ENCODE measurements at places on chromosomes 13 and 19. TPM values are rescaled to one million over a fixed set of nuclear protein-coding genes. Genes with fewer than 3 reads are reported as not detected.

The GADD45GIP1 gene
- total RNA-seq = 42.7 TPM

The PEG3 gene
- total RNA-seq = not detected

The GIPR gene
- 4.6 TPM for total RNA-seq

The SPACA7 gene
- not detected for total RNA-seq

The LTBP4 gene
- total RNA-seq = 30.8 TPM

The ARL11 gene
- total RNA-seq = not detected

The TMEM238 gene
- 18.1 TPM for total RNA-seq

- peaks cover 11% of the 10 kb centered on the region for H3K36me3 ChIP-seq
- peaks cover 9% of the 10 kb centered on the region for H3K4me1 ChIP-seq
- H3K4me3 ChIP-seq = no peak overlapping the region
- no peak for DNase-seq
Measured at GRCh38 chr19:43735957-43736356, 18.8 kb downstream of the SMG9 start.

DNA sequence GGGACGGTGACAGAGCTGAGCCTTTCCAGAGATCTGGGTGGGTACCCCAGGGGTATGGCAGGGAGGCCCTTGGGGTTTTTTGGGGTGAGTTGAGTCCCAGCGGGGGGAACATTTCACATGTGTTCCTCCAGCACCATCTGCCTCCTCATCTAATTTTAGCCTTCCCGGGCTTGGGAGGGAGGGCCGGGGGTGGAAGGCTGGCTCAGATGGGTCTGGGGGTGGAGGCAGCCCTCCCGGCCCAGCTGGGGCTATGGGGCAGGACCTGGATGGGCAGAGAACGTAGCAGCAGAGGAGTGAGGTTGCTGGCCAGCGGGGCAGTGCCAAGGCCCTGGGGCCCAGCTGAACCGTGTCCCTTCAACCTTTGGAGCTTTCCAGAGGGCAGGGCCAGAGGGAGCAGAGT, 23.5 kb downstream of the ADGRL1 start:
- H3K36me3 ChIP-seq = no peaks in the 10 kb centered on the region
- H3K4me3 ChIP-seq = no peak overlapping the region
- H3K27me3 ChIP-seq = no peaks in the 10 kb centered on the region
- no peak for DNase-seq

DNA sequence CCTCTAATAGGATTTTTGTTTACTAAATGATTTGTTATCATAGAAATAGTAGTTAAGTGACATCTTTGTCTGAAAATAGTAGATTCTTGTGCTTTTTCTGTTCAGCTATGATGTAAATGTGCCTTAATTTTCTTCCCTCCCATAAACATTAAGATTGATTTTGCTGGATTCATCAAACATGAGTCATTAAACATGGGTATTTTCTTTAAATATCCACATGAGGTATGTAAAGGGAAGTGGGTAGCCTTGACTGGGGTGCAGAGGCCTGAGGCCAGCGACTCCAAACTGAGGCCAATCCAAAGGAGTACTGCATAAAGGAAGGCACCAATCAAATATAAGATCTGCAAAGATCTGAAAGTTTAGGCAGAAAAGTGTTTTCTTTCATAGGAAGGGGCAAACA, 3.7 kb downstream of the ZNF136 start:
- no peaks in the 10 kb centered on the region for H3K27me3 ChIP-seq
- no peak overlapping the region for H3K27ac ChIP-seq
- no peak overlapping the region for H3K4me3 ChIP-seq
- no peaks in the 10 kb centered on the region for H3K36me3 ChIP-seq
- DNase-seq = no peak

GRCh38 chr19:48043675-48044258, at the start of gene CABP5:
TSS of gene CABP5 (minus strand) at chr19:48044079. CDS start at chr19:48043922, 157 bp downstream.
- H3K27me3 ChIP-seq = no peaks in the 10 kb centered on the region
- H3K4me3 ChIP-seq = no peak within 1 kb of the TSS

DNA sequence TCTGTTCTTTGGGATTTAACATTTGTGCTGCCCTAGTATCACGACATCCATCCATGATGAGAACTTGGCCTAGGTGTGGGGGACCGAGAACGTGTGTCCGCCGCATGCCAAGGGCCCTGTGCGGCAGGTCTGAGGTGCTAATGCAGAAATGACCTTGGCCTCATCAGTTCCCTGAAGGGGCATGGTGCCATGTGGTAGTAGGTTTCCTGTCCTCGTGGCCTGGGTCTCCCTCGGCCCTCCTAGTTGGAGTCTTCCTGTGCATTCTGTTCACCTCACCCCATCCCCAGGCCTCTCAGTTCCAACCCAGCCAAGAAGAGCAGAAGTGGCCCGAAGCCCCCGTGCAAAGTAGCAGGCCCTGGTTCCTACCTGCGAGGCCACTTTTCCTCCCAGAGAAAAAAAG, 59.8 kb downstream of the GGACT start:
- H3K27ac ChIP-seq = no peak overlapping the region
- H3K27me3 ChIP-seq = no peaks in the 10 kb centered on the region
- peaks cover 8% of the 10 kb centered on the region for H3K4me1 ChIP-seq

DNA sequence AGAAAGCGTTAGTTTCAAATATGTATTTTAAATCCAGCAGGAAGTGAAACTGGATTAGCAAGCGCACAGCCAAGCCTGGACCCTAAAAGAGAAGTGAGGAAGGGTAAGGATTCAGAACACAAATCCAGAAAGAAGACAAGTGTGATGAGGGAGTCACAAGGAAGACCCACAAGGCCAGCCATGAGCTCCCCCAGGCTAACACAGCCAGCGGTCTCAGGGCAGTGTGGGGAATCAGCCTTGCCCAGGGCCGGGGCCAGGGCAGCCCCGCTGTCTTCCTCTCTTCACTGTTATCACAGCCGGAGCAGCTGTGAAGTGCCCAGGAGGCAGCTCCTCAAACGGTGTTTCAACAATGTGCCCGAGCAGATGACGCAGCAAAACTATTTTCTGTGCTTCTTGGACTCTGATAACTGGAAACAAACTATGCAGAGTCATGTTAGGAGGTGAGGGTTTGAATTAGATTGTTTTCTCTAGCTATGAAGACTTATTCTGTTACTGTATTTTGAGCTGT, 12.2 kb upstream of the CDC16 start:
- H3K4me1 ChIP-seq = no peaks in the 10 kb centered on the region
- no peak overlapping the region for H3K4me3 ChIP-seq
- no peaks in the 10 kb centered on the region for H3K27me3 ChIP-seq

DNA sequence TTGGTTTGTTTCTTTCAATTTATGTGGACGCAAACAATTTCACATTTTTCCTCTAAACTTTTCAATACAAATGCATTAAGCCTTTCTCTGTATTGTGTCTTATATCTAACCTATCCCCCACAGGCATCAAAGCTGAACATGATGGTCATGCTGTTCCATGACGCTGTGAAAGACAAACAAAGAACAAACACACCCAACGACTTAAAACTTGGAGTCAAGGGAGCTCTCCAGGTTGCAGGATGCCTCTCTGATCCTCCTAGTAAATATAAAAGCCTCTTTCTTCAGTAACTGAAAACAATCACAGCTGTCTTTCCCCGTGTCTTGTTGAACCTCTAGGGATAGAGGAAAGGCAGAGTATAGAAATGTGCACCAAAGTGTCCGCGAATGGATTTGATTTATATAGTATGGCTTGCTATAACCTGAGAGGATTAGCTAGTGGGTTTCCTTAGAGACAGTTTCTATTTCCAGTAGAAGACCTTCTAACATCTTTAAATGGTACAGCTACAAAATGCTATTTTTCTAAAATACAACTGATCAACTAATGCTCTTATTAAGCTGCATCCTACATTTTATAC, 43.1 kb downstream of the PCDH9 start:
- no peak overlapping the region for H3K27ac ChIP-seq
- H3K4me3 ChIP-seq = no peak overlapping the region
- H3K4me1 ChIP-seq = no peaks in the 10 kb centered on the region
- no peaks in the 10 kb centered on the region for H3K27me3 ChIP-seq
- H3K36me3 ChIP-seq = no peaks in the 10 kb centered on the region
- DNase-seq = no peak

DNA sequence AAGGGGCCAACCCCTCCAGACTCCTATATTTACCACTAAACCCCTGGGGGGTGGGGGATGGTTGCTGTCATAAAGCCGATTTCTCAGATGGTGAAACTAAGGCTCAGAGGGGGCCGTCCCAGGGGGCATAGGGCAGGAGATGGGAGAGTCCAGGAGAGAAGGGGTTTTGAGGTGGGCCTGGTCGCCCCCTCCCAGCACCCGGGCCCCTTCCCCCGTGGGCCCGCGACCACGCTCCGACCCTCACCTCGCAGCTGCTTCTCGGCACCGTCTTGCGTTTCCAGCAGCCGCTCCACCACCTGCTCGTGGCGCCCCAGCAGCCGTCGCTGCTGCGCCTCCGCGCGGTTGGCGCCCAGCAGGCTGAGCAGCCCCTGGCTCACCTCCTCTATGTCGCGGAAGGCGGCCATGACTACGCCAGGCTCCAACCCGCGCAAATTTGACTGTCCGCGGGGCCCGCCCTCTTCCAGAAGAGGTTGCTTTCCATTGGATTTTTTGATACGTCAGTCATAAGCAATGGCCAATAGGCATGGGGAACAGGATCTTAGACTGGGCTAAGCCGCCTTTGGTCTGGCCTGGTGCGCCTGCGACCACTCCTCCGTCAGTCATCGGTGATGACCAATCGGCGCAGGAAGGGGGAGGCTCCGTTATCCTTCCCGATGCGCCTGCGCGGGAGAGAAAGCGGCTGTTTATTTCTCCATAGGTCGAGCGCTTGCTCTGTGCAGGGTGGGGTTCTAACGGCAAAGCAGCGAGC, at the start of gene SPC24:
SPC24 (minus strand) TSS at position 410 of the 748 bp plus-strand sequence; CDS start at position 404, 6 bp downstream.
- peak within 1 kb of the TSS; percentile 2 for H3K27ac ChIP-seq
- no peaks in the 10 kb centered on the region for H3K36me3 ChIP-seq
- DNase-seq = peak; percentile 96
- H3K4me3 ChIP-seq = peak within 1 kb of the TSS; percentile 99

- no peaks in the 10 kb centered on the region for H3K27me3 ChIP-seq
- no peak overlapping the region for H3K4me3 ChIP-seq
- no peak overlapping the region for H3K27ac ChIP-seq
- DNase-seq = no peak
Measured at GRCh38 chr13:37529751-37530385, 68.7 kb downstream of the POSTN start.

GRCh38 chr13:98581971-98582702, 5.2 kb upstream of the STK24 start:
- H3K27ac ChIP-seq = peak overlapping the region; percentile 75
- DNase-seq = no peak
- H3K27me3 ChIP-seq = no peaks in the 10 kb centered on the region
- no peak overlapping the region for H3K4me3 ChIP-seq

DNA sequence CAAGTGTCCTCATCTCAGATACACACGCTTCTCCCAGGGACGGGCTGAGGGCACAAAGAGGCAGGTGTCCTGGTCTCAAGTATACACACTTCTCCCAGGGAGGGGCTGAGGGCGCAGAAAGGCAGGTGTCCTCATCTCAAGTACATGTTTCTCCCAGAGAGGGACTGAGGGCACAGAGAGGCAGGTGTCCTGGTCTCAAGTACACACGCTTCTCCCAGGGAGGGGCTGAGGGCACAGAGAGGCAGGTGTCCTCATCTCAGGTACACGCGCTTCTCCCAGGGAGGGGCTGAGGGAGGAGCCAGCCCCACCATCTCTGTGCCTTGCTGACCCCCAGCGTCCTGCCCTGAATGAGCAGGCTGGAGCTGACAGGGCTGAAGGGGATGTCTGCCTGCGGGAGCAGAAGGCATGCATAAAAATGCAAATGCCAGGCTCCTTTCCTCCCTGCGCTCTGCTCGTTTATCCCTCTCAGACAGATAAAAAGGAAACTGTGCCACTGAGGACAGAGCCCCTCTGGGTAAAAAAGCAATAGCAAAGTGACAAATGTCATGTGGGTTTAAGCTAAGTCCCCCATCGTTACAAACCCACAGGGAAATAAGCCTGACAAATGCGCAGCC, 96.1 kb upstream of the UQCRFS1 start:
- H3K27ac ChIP-seq = no peak overlapping the region
- DNase-seq = no peak
- no peak overlapping the region for H3K4me3 ChIP-seq
- H3K27me3 ChIP-seq = no peaks in the 10 kb centered on the region

GRCh38 chr13:68099631-68100030, 869.5 kb upstream of the PCDH9 start:
- H3K27ac ChIP-seq = no peak overlapping the region
- H3K36me3 ChIP-seq = no peaks in the 10 kb centered on the region
- H3K27me3 ChIP-seq = no peaks in the 10 kb centered on the region
- H3K4me3 ChIP-seq = no peak overlapping the region
- no peak for DNase-seq
